ENCODE measurements at places on chromosomes 7 and 10.

DNA sequence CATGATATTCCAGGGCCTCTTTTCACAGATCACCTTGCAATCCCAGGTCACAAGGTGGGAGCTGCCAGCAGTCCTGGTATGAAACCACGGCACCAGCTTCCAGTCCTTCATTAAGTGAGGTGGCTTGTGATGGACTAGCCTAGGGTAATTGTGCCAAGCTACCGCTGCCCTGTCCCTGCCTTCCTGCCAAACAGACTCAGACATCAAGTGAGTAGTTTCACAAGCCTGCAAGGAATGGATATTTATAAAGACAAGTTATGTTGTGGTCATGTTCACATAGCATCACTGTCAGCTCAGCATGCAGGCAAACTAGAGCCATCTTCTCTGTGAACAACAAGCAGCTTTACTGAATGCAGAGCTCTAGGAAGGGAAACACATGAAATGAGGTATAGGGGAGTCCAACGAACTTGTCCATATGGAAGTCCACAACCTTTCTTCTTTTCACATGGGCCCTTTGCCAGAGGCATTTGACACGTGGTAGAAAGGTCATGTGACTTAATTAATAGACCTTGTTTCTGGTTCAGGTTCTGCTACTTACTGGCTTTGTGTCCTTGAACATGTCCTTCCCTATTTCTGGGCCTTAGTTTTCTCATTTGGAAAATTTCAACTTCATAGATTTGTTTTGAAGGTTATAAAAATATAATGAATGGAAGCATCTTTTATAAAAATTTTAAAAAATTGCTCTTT lies 1061.2 kb downstream of the KCNMA1 start:
- no peak for DNase-seq

DNA sequence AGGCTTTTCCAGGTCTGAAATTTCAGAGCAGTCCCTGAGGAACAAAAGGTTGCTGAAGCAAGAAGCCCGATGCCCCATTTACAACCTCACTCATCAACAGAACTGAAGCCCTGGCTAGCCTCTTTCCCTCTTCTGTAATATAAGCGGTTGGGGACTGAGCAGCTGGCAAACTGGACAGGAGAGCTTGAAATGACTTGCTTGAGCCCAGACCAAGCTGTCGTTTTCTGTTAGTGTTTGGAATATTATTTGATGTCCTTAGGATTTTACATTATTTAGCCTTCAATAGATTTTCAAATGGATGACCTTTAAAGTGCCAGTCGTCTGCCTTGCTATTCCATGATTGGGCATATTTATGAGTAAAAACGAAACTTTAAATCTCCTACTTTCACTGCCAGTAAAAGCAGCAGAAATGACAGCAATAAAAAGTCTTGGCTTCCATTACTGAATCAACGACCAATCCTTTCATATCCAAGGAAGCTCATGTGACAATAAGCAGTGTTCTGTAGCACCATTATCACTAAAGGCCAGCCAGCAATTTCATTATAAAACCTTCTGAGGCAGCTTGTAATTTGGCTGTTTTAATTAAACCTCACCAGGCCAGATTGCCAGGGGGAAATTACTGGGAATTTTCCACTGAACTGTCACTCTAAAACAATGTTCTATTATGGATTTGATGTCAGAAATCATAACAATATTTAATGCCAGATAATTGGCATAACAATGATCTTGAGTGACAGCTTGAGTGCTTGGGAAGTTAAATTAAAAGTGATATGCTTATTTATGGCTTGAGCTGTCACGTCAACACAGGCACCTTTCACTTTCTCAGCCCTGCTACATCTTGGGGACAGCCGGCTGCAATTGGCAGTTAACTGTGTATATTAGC lies 85.9 kb downstream of the LSMEM1 start:
- DNase-seq: no peak

- DNase-seq: no peak
Measured at GRCh38 chr7:127534636-127535035, 50.8 kb downstream of the GCC1 start.

- no peak for DNase-seq
Measured at GRCh38 chr7:143352531-143353002, 9.9 kb downstream of the FAM131B start.

DNA sequence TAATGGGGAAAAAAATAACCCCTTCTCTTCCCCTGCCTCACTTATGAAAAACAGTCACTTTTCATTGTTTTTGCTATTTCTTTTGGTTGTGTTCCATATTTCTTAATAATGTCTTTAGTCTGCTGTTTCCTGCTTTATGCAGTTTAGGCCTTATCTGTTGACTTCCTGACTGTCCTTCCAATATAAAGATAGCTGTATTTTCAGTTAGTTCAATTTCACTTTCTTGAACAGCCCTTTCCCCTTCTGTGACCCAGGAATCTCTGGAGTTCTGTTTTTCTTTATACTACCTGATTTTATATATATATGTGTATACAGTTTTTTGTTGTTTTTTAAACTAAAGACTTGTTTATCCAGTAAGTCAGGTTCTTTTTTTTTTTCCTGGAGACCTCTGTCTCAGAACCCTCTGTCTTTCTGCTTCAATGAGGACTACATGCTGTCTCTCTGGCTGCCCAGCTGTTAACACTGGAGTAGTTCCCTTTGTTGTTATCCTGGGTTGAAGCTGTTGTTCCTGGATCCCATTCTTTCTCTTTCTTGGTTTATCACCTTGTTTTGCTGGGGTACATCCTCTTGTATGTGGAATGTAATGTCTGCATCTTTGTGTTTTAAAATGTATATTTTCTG lies 87.2 kb downstream of the GSDME start:
- no peak for DNase-seq

DNA sequence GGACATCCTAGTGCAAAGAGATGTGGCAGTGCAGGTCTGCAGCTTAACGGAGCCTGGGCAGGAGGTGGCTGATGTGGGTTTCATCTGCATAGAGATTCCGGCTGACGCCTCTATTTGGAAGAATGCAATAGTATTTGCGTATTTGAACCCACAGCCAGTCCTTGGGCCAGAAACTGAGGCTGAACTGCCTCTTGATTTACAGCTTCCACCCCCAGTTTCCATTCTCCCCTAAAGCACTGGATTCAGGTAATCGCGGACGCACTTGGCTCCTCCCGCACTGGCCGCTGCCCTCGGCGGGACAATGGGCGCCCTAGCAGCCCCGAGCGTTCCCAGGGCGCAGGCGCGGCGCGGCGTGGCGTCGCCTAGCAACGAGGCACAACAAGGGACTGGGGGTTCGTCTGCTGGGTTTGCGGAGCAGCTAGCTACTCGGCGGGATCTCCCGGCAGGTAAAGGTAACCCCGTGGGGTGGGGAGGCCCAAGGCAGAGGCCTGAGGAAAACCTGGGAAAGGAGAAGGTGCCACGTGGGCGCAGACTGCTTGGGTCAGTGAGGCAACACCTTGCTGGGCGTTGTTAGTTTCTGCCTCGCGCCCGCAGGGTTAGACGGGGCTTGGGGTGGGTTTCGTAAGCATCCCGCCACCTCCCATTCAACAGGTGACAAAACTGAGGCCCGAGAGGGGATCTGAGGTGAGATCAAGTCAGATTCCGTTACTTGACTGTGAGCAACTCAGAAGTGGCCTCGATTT lies at the start of gene ARMC3:
ARMC3 (plus strand) TSS at position 393 of the 743 bp plus-strand sequence. CDS start 3,944 bp downstream, outside the sequence.
- DNase-seq: peak; percentile 81

DNA sequence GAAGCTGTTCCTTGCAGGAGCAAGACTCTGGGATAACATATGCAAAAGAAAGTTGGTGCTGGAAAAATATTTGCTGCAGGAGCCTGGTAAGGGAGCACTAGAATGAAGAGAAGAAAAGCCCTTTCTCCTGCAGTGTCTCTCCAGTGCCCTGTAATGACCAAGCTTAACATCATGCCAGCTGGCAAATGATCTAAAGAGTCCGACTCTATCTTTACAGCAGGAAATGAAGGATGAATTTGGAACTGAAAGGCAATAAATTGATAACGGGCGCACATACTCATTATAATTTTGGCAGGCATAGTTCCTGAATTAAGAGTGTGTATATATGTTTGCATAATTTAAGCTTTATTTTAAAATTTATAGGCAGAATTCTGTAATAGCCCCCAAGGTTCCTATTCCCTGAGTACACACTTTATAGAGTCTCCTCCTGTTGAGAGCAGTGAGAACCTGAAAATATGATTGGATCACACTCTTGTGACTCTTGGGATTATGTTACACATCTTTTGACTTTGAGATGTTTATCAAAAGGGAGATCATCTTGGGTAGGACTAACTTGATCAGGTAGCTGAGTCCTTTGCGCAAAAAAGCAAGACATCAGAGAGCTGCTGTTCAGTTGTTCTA lies 299.0 kb upstream of the MBL2 start:
- no peak for DNase-seq

- DNase-seq: peak; percentile 69
Measured at GRCh38 chr10:77173615-77174461, 463.8 kb downstream of the KCNMA1 start.

DNA sequence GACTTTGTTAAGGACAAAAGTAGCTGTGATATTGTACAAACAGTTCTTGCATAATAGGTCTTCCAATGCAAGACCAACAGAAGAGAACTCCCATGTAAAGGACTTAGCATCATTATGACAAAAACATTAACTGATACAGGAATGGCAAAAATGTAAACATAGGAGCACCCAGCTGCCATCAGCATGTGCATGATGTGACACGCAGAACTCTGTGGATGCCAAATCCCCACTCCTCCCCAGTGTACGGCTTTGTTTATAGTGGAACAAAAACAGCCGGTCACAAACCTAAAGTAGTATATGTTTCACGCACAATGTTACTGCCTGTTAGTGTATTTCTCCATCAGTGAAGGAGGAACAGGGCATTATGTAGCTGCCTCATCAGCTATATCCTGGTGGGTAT lies 316.0 kb upstream of the AOAH start:
- no peak for DNase-seq

- no peak for DNase-seq
Measured at GRCh38 chr7:45187089-45187945, 29.7 kb downstream of the RAMP3 start.

DNA sequence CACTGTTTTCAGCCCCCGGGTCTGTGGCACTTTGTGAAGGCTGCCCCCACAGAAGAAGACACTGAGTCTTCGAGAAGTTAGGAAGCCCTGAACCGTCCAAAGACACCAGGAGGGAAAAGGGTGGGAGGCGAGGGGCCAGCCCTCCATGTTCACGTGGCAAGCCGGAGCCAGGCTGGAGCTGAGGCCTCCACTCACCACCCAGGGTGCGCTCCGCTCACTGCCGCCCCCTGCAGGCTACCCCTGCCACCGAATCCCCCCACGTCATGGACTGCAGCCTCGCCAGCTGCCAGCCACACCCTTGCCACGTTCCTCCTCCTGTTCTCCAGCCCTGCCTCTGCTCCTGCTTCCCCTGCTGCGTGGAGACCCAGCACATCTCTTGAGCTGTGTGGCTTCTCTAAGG lies 59.0 kb upstream of the EN2 start:
- no peak for DNase-seq

GRCh38 chr10:112539340-112539739 lies 92.3 kb downstream of the VTI1A start:
- no peak for DNase-seq

- no peak for DNase-seq
Measured at GRCh38 chr7:38424750-38425463, 151.5 kb upstream of the TARP start.

DNA sequence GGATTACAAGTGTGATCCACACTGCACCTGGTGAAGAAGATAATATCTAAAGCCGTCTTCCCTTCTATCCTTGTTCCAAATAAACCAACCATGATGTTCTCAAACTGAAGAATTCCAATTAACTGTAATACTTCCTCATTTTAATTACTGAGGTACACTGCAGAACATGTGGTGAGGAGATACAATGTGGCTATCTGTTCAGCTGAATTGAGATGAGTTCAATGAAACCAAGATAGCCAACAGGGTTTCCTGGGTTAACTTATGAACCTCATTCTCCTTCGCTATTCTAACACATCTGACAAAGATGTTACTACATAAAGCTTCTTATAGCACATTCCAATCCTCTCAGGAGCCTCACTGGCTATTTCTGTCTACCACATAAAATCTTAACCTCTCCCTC lies 75.5 kb downstream of the RAPGEF5 start:
- DNase-seq: no peak

GRCh38 chr7:157793087-157793353 lies 456.2 kb downstream of the DNAJB6 start:
- DNase-seq: no peak

DNA sequence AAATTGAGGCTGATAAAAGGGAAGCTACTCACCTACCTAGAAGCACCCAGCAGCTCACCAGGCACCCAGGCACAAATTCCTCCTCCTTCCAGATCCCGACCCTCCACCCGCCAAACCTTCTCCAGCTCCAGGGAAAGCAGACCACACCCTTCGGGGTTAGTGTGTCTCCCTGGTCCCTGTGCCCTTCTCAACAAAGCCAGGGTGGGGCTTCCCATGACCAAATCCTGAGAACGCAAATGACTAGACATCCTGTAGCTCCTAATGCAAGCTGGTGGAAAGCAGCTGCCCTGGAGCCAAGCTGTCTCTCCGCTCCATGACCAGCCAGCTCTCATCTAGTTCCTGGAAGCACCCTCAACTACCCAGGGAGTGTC lies 4.4 kb downstream of the TBX20 start:
- DNase-seq: no peak

- no peak for DNase-seq
Measured at GRCh38 chr10:100775386-100775785, 30.0 kb downstream of the PAX2 start.

GRCh38 chr7:106039486-106040060 lies 72.5 kb downstream of the SYPL1 start:
- no peak for DNase-seq

- no peak for DNase-seq
Measured at GRCh38 chr10:6406220-6407033, 173.6 kb downstream of the PRKCQ start.

DNA sequence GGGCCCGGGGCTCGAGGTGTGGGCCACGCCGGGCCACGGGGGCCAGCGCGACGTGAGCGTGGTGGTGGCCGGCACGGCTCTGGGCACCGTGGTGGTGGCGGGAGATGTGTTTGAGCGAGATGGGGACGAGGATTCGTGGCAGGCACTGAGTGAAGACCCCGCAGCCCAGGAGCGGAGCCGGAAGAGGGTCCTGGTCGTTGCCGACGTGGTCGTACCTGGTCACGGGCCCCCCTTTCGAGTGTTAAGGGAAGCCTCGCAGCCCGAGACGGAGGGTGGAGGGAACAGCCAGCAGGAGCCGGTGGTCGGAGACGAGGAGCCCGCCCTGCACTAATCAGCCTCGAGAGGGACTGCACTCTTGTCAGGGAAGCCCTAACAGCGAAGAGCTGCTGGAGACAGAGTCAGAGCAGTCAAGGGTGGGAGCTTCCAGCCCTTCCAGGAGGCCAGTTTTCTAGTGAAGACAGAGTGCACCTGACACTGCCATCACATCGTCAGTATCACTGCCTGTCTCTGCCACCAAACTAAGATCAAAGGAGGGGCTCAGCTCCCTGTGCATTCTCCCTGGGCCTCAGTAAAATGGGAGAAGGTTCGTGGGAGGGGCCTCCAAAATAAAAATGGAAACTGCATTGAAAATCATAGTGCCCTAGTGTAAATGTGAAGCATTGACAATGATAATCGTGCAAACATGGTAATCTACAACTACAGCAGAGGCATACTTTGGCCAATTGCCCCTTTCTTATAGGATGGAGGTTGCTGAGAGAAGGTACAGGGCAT lies 1.3 kb downstream of the MBLAC1 start:
- DNase-seq: peak; percentile 54

- no peak for DNase-seq
Measured at GRCh38 chr10:70441161-70441894, at the start of gene NODAL. Gene NODAL (minus strand): TSS chr10:70441681. CDS start chr10:70441667, 14 bp downstream.

All from stimulated activated naive CD8-positive, alpha-beta T cell treated with anti-CD3 and anti-CD28 coated beads, Interleukin-15, amount 100 ng/mL, for 72 hours (primary cell).